ENCODE measurements at places on chromosomes 1 and 21.
A peak's percentile ranks its signal among the peaks of the same experiment; 100 is the strongest.

DNA sequence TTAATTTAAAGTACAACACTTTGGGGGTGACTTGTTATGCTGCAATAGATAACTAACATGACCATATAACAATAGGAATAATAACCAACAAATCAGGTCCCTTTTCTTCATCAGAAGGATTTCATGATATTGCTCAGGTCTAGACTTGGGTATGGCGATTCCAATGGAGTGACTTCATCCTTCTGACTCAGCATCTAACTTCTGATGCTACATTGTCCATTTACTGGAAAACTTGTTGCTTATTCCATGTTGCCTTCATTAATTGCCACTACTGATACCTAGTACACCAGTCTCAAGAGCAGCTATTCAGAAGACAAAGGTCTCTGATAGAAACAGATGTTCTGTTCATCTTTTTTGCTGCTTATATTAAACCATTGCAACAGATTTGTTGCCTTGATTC, 324.3 kb downstream of the TGFB2 start:
- DNase-seq, result no peak

DNA sequence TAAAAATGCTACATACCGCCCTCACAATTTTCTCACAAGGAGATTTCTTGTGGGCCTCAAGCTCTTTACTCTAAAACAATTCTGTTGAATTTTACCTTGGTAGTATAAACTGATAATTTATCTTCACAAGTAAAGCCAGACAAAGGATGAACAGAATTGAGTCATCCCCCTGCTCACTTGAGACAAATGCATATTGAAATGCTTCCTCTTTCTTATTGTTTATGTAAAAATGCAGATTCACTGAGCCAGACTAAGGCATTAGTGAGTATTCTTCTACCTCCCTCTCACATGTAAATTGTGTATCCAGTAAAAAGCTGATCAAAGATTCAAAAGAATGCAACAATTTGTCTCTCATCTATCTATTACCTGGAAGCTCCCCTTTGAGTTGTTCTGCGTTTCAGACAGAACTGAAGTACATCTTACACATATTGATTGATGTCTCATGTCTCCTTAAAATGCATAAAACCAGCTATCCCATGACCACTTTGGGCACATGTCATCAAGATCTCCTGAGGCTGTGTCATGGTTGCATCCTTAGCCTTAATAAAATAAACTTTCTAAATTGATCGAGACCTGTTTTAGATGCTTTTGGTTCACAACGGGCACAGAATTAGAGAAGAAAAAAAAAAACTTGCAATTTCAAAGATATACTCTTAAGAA, 743.1 kb upstream of the B3GALT2 start:
- no peak for DNase-seq

DNA sequence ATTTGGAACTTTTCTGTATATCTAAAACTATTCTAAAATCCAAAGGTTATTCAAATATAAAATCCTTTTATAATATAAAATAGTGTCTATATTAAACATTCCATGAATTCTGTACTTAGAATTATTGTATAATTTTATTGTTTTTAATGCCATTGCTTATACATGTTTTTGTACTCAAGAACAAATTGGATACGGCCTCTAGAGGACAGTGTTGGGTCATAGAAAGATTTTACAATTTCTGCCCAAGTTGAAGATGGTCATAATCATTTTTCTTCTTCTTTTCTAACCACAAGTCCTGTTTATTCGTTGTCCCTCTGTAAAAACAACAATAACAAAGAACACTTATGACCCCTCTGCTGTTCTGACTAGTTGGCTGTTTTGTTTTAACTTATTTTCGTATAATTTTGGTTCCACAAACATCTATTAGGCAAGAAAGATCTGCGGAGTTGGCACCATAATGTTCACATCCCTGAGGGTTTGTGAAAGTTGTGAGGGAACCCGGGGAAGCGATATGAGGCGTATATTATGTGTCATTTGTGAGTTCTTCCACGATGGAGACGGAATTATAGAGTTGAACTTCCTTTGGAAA, 75.7 kb upstream of the KIF26B start:
- no peak for DNase-seq

DNA sequence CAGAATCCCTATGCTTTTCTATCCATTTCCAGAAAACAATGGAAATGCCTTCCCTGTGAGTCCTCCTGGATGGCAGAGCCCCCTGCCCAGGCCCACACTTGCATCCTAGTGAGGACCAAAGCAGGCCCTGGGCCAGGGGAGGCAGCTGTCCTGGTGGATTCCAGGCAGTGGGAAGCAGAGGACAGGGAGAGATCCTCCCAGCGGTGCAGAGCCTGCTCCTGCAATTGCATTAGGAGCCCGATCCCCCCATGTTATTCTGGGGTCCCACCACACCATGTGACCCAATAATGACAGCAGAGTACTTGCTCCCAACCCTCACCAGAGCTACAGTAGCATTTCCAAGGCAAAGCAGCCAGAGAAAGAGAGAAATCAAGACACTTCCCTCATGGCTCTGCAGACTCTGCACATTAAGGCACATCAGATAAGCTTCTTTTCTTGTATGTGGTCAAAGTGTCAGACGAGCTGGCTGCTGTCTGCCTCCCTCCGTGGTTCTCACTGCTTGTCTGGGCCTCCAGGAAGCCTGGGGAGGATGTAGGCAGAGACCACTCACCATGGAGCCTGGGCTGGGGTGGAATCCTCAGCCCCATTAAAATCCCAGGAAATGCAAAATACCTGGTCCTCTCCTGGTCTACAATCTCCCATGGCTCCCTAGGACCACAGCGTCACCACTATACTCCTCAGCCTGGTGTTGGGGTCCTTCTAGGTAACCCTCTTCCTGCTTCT, 54.9 kb upstream of the RUNX3 start:
- peak; percentile 54 for DNase-seq

DNA sequence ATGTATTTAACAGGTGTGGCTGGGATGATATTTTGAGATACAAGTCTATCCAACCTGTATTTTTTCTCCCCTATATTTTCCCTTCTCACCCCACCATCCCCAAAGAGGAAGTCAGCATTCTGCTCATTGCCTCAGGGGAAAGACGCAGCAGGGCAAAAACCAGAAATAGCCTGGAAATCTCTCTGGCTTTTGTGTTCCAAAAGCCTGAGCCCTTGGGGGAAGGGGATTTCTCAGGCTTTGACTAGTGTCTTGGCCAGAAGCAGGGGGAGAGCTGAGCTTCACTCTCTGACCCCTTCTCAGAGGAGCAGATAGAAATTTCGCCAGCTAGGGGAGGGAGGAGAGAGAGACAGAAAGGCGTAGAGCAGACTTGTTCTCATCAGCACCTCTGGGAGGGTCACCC, 244.7 kb downstream of the RRAGC start:
- no peak for DNase-seq

DNA sequence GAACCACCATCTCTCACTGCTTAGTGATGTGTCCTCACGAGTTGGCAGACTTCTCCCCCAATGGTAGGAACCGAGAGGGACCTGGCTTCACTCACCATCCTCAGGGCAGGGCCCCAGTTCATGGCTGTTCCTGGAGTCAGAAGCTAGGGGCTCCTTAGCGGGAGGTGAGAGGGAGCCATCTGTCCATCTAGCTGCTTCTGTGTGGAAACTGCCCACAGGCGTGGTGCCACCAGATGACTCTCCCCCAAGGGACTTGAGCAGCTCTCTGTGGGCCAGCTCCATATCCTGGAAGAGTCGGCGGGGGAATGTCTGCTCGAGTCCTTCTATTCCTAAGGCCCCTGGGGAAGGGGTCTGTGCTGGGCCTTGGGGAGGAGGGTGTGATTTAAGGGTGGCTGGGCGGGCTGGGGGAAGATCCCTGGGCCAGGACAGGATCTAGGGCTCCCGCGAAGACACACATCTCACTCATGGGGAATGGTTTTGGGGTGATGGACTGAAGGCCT, 16.3 kb downstream of the LRRC71 start:
- peak; percentile 20 for DNase-seq

DNA sequence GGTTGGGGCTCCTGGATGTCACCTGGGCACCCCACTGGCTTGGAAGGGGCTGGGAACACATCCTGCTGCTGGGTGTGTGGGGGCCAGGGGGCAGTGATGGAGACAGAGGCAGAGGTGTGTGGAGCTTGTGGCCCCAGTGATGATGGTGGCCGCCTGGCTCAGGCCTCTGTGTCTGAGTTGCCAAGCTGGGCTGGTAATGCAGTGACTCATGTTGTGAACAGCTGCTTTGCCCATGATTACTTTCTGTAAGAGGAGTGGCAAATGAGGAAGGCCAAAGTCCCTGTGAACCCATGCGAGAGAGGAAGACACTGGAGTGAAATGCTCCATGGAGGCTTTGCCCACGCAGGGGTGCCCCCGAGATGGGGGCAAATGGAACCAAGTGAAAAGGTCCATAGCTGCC, 86.8 kb downstream of the KCNJ6 start:
- DNase-seq, result no peak

GRCh38 chr1:13723810-13724209, 23.8 kb downstream of the PRDM2 start:
- no peak for DNase-seq

GRCh38 chr1:227369102-227369760, 50.9 kb upstream of the CDC42BPA start:
- DNase-seq, result no peak

- DNase-seq, result no peak
Measured at GRCh38 chr1:44229435-44230167, 16.3 kb downstream of the DMAP1 start.

- DNase-seq, result no peak
Measured at GRCh38 chr1:112929979-112930378, 26.0 kb downstream of the SLC16A1 start.

GRCh38 chr1:37795340-37796125, 1.9 kb downstream of the MANEAL start:
- DNase-seq, result no peak

DNA sequence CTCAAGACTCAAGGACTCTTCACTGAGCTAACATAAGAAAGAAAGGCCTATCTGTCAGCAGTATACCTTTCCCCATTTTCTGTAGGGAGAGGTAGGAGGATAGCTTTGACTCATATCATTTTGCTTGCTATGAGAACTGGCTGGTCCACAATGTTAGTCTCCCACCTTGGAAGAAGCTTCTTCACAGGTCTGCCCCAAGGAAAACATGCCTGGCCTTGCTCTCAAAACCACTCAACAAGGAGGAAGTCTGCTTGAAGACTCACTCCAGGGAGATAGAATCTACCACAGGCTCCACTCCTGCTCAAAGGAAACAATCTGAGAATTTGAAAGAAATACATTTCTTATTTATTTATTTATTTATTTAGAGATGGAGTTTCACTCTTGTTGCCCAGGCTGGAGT, 29.5 kb upstream of the LAMC1 start:
- no peak for DNase-seq

DNA sequence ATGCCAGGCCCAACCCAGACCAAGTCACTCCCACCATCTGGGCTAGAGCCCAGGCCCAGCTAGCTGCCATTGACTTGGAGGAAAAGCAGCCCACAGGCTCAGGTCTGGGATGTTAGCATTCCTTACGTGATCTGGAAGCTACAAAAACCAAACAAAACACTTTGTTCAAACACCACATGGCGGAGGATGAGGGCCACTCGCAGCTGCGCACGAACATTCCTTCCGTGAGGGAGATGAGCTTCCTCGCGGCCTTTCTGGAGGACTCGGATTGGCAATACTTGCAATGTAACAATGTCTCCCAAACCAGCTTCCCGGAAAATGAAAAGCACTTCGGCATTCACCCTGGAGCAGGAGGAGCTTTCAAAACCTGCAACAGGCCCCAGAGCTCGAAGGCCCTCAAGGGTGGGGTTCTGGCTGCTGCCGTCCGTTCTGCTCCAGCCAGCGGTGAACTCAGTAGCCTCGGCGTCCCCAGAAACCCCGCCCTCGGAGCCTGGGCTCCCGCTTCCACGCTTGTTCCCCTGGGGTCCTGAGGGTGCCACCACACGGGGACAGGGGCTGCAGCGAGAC, 40.5 kb downstream of the COL6A1 start:
- no peak for DNase-seq

DNA sequence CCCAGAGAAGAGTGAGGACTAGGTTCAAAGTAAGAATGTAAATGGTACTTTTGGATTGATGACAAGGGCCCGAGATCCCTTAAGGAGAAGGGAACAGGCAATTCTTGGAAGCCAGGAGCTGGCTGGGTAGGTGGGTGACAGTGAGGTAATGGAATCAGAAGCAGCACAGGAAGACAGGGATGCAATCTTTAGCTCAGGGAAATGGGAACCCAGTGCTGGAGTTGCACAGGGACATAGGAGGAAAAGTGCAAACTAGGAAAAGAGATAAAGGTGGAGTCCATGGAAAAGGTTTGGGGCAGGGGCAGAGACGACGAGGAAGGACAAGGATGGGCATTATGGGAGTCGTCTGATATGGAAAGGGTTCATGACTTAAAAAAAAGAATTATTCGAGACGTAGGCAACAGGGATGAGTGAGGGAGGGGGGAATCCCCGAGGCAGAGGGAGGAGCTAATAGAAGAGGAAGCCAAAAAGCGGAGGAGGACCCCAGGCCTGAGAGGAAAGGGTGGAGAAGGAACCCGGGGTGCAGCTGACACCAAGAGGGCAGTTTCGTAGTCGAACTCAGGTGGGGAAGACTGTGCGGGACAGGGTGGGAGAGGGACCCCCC, 495 bp downstream of the PI4KB start:
- no peak for DNase-seq

DNA sequence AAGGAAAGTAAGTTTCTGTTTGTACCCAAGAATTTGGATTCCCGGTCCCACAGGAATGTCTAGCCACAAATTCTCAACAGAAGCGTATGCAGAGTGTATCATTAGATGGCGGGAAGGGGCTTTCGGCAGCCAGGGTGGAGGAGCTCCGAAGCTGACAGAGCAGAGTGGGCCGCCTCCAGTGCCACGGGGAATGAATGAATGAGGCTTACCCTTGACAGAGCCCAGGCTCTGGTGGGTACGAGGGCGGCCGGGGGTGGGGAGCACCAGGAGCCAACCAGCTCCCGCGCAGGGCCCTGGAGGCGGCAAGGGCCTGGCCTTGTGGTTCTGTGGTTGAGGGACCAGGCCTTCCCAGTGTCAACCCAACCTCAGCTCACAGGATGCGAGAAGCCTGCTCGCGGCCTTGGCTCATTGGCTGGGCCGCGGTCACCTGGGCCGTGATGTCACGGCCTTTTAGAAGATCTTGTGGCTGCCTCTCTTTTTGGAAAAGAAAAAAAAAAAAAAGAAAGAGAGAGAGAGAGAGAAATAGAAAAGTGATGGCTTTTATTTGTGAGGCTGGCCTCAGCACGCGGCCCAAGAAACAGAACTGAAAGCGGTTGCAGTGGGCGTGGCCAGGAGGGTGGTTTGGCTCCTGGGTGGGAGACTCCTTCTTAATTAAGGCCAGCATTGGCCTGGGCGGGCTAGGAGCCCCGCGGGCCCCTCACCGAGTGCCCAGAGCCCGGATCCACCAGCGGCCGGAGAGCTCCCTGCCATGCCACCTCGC, 34.9 kb upstream of the RUNX3 start:
- no peak for DNase-seq

Data from chondrocyte (in vitro differentiated cells).